Hindlimb muscle (tissue), 1 donor: ENCODE measurements at places on chromosomes 13 and 19. TPM values are rescaled to one million over a fixed set of nuclear protein-coding genes. Genes with fewer than 3 reads are reported as not detected.

- no peak for DNase-seq
These were observed 26.2 kb downstream of the CELF5 start for GRCh38 chr19:3250675-3251074.

GRCh38 chr13:89541091-89542030, 1806.1 kb upstream of the MIR17HG start:
- no peak for DNase-seq

DNA sequence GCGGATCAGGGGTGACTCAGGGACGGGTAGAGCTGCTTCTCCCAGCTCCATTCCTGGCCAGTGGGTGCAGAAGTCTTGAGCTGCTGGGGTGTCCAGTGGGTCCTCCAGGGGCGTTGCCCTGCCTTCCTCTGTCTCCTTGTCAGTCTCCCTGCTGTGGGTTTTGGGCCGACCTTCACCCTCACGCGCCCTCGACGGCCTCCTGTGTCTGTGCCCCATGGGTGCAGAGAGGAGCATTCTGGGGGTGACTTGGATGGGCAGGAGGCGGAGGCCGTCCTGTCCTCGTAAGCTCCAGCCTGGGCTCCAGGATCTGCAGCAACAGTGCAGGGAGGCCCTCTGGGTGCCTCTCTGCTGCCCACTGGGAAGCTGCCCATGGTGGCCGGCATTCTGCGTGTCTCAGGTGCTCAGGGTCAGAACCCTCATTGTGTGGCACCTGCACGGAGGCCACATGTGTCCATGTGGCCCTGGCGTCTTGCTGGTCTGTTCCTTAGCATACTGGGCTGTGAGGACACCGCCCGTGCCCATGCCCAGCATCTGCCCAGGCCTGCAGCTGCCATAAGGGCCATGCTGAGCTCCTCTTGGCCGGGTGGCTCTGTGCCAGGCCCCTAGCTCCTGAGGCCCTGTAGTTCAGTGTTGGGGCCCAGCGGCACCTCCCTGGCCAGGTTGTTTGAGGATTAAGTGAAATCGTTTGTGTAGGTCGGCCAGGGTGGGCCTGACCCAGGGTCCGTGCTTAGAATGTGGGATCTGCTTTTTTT, 17.3 kb downstream of the DOT1L start:
- no peak for DNase-seq

The FFAR1 gene
- polyA plus RNA-seq: not detected

DNA sequence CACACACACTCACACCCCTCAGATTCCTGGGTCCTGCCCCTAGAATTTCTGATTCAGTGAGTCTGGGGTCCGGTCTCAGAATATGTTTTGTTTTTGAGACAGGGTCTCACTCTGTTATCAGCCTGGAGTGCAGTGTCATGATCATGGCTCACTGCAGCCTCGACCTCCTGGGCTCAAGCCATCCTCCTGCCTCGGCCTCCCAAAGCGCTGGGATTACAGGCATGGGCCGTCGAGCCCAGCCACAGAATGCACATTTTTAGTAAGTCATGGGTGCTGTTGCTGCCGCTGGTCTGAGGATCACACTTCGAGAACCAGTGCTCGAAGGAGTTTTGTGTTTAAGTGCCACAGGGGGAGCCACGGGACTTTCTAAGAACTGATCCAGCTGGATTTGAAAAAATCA, 22.1 kb upstream of the TNFSF14 start:
- no peak for DNase-seq

The IRGQ gene
- 13.8 TPM for polyA plus RNA-seq

DNA sequence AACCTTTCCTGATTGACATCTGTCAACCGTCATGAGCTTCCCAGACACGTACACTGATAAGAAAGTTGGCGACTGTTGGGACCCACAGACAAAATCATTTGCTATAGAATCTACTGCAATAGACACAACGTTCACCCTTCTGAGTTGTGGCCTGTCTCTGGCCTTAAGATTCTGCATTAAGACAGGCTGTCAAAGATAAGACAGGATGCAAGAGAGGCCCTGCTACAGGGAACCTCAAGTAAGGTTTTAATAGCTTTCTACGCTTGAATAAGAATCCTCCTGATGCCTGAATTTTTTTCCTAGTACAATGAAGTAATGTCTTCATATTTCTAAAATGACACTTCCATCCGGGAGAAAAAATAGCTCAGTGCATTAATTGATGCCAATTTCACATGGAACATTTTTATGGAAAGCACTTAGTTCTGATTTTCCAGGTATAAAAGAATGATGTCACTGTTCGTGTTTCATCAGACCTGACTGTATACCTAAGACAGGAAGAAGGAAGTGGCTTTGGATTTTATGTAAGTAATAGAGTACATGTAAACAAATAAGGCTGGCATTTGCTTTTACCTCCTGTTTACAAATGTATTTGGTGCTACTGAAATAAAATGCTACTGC, 275.2 kb upstream of the GPC6 start:
- peak; percentile 0 for DNase-seq

The ADGRL1 gene
- 20.8 TPM for polyA plus RNA-seq

GRCh38 chr19:31906111-31906871, 439.1 kb upstream of the ZNF507 start:
- DNase-seq: peak; percentile 61

- no peak for DNase-seq
These were observed 8.2 kb upstream of the NFIC start for GRCh38 chr19:3357992-3358688.

- no peak for DNase-seq
These were observed 20.2 kb downstream of the ATP8A2 start for GRCh38 chr13:25391932-25392331.

The MYH14 gene
- polyA plus RNA-seq: 48.6 TPM

The RUVBL2 gene
- 61.0 TPM for polyA plus RNA-seq

DNA sequence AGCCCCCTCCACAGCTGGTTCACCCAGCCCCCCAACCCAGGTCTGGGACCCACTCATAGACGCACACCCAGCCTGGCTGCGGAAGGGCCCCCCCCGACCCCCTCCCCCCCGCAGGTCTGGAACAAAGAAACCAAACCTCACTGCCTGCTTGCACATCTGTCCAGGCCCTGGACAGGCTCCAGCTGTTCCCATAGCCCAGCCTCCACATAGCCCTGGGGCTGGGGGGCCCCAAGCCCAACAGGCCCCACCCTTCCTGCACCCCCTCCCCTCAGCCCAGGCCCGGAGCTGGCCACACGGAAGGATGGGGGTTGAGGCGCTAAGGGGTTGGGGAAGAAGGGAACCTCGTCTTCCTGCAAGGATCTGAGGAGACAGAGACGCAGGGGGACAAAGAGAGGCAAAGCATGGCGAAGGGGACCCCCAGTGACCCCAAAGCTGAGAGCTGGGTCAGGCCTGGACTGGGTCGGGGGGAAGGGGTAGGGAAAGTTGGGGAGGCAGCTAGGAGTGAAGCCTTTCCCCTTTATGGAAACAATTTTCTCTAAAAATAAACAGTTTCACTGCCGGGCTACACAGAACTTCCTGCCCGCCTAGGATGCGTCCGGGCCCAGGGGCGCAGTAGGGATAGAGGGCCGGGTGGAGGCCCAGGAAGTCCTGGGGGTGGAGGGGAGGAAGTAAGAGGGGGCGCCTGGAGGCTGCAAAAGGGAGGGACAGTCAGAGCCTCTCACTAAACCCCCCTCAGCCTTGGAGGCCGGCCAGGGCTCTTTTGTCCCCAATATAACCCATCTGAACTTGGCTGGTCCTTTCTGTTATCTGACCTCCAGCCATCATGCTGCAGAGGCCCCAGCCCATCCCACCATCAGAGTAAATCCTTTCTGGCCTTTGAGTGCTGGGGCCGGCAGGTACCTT, 2.4 kb downstream of the KANK2 start:
- DNase-seq: peak; percentile 58

The OR7A10 gene
- polyA plus RNA-seq: not detected

The CSNK1A1L gene
- not detected for polyA plus RNA-seq

GRCh38 chr13:93561576-93562225, 335.1 kb downstream of the GPC6 start:
- DNase-seq: peak; percentile 55

DNA sequence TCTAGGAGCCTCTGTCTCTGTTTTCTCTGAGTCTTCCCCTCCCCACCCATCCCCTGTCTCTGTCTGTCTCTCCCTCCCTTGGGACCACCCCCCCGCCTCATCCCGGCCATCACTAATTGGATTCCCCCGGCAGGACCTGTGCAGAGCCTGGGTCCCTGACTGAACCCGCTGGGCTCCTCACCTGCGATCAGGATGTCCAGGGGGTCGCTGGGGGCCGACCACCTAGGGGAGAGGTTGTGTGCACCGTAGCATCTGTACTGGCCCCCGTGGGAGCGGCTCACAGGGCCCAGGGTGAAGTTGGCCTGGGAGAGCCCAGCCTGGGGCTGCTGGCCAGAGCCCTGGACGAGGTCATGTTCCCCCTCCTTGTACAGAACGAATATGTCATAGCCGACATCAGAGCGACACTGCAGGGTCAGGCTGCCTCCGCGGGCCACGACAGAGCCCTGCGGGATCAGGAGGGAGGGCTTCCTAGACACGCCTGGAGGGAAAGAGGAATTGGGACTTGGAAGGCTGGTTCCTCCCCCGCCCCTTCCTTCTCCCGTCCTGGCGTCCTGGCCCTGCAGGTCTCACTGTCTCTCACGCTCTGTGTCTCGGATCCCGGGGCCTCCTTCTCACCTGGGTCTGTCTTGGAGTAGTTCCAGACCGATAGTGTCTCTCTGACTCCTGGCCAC, 1.8 kb downstream of the LILRB5 start:
- DNase-seq: no peak

DNA sequence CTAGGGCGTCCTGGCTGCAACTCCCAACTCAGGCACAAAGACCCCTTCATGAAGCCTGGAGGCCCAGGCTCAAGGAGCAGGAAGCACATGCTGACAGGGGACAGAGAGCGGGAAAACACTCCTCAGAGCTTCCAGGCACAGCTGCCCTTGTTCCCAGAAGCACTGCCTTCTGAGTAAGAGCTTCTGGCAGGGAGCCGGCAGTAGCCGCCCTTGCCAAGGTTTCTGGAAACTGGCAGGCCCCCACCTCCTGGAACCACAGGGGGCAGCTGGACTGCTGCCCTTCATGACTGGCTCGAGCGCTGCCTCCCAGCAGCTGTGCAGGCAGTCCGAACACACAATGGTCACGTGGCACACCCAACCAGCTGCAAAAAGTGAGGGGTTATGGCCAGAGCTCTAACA, 33.6 kb upstream of the EPHX3 start:
- DNase-seq: peak; percentile 84

The PPP1R13L gene
- polyA plus RNA-seq: 5.8 TPM

DNA sequence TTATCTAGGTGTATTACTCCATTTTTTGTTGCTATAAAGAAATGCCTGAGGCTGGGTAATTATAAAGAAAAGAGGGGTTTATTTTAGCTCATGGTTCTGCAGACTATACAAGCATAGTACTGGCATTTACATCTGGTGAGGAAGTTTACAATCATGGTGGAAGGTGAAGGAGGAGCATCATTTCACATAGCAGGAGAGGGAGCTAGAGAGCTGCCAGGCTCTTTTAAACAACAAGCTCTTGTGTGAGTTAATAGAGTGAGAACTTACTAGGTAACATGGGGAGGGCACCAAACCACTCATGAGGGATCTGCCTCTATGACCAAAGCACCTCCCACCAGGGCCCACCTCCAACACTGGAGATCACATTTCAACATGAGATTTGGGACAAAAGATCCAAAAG, 221.7 kb upstream of the GPC6 start:
- no peak for DNase-seq

DNA sequence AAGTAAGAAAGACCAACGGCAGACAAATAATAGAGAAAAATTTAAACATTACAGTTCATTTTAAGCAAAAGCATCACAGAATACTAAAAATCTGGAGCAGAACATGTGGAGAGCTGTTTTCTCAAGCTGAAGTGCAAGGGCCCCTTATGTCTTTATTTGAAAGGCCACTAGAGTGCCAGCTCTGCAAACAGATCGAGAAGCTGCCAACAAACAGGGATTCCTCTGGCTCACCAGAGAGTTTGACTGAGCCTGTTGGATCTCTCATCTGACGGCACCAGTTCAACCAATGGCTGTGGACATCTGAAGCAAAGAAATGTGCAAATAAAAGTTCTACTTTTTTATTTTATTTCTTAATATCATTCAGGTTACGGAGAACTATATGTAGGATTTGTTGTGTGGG, 119.7 kb downstream of the COL4A2 start:
- no peak for DNase-seq

DNA sequence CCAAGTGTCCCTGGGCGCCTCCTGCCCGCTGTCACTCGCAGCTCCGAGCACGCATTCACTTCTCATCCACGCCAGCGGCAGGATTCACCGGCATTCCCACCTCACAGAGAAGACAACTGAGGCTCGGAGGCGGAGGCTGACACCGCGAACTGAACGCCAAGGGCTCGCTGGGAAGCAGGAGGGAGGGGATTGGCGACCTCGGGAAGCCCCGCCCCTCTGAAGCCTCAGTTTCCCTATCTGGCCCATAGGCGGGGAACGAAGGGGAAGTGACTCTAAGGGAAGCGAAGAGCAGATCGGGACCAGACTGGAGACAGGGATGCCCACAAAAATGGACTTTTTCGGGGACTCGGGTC, 256 bp downstream of the MICOS13 start:
- no peak for DNase-seq

DNA sequence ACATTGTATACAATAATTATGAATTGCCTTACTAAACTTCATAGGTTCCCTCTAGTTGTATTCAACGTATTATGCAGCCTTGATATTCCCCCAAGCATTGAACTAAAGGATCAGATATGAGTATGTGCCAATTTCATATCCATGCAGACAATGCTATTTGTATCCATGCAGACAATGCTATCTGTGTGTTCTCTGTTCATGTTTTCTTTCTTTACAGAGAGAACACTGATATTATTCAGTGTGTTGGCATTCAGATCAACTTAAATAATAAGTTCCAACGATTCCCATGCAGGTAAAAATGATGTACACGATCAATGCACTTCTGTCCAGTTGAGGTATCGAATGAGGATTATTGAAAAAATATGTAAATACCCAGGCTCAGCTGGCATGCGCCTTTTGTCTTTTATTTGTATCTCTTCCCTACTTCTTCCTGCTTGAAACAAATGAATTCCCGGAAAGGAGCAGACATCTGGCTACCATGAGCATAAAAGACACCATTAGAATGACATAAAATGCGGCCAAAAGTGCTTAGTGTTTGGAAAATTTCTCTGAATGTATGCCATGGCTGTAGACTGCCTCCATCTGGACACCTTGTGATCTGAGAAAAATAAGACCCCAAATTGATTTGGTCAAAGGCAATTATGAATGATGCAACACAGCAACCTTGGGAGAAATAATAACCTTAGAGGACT, 731.5 kb downstream of the SLITRK1 start:
- no peak for DNase-seq

- DNase-seq: no peak
These were observed 35.7 kb downstream of the STK24 start for GRCh38 chr13:98541191-98541590.

The NFIC gene
- polyA plus RNA-seq: 51.4 TPM

DNA sequence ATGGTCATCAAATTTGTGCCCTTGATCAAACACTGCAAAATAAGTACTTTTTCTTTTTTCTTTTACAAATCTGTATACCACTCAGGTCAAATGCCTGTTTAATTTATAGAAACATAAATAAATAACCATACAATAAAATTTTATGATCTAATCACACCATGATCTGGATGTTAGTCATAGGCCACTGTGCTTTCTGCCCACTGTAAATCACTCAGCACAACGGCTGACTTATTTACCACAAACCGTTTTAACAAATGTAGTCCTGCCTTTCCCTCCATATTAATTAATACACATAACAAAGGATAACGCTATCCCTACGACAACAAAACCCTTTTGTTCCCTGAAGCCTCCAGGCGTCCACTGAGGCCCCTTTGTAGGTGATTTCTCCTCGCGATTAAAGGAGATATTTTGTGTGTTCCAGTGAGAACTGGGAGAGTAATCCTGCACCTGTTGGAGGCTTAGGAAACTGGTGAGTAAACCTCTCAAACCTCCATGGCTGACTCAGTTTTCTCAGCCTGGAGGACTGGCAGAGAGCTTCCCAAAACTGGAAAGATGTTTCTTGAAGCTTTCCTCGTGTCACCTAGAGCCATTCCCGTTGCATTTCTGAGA, 477.1 kb upstream of the SGCG start:
- DNase-seq: no peak

The DDA1 gene
- polyA plus RNA-seq: 37.7 TPM

The WDR62 gene
- 3.1 TPM for polyA plus RNA-seq
